ENCODE measurements at places on chromosomes 16 and 17. TPM values are rescaled to one million over a fixed set of nuclear protein-coding genes. Genes with fewer than 3 reads are reported as not detected.

DNAH3 gene
- 0.24 TPM for total RNA-seq

NDRG4 gene
- total RNA-seq, result 42.9 TPM

GRCh38 chr17:48676963-48677558, 45.3 kb downstream of the PRAC1 start:
- DNase-seq, result no peak

DNA sequence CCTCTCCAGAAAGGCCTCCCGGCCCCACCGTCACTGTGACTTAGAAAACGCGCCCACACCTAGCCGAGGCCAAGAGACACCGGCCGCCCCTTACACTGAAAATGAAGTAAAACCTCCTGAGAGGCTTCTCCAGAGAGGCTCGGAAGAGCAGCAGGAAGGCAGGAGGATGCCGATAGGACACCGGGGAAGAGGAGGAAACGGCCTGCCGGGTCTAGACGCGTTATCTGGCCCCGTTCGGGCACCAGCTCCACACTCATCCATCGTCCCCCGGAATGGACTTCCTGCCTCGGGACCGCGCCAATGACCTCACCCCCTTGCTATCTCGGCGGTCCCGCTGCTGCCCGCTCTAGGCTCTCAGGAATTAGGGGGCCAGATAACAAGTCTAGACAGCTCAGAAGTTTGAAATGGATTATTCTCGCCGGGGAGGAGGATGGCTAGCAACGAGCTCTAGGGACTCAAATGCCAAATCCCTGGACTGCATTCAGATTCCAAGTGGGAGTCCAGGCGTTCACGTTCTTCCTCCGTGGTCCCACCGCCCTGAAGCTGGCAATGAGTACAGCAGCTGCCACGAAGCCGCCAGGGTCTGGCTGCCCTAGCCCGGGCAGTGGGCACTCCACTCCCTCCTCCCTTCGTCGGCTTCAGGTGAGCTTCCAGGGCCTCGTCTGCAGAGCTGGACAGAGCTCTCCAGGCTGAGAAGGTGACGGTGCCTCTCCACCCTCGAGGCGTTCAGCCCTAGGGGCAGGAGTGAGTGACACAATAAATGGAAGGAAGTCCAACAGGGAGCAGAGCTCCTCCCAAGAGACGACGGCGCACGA, 350.9 kb downstream of the FOXL1 start:
- no peak for DNase-seq

DNA sequence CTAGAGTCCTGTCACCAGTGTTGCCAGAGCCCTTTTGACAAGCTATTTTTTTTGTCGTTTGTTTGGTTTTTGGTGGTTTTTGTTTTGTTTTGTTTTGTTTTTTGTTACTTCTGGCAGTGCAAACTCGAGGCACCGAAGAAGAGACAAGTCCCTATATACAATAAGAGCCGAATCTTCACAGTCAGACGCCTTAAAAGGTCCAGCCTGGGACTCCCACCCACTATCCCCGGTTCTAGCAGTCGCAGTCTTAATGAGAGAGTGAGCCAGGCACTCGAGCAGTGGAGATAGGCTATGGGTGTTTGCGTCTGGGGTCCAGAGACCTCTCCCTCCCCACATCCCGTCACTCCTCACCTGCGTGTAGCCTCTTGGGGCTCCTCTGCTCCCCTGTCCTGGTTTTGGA, 1.9 kb downstream of the OR1F1 start:
- DNase-seq, result no peak

Data from type B pancreatic cell (in vitro differentiated cells).